NCI-H2107 (cell line): ENCODE measurements at places on chromosomes 1 and 21.
A peak's percentile ranks its signal among the peaks of the same experiment; 100 is the strongest.

DNA sequence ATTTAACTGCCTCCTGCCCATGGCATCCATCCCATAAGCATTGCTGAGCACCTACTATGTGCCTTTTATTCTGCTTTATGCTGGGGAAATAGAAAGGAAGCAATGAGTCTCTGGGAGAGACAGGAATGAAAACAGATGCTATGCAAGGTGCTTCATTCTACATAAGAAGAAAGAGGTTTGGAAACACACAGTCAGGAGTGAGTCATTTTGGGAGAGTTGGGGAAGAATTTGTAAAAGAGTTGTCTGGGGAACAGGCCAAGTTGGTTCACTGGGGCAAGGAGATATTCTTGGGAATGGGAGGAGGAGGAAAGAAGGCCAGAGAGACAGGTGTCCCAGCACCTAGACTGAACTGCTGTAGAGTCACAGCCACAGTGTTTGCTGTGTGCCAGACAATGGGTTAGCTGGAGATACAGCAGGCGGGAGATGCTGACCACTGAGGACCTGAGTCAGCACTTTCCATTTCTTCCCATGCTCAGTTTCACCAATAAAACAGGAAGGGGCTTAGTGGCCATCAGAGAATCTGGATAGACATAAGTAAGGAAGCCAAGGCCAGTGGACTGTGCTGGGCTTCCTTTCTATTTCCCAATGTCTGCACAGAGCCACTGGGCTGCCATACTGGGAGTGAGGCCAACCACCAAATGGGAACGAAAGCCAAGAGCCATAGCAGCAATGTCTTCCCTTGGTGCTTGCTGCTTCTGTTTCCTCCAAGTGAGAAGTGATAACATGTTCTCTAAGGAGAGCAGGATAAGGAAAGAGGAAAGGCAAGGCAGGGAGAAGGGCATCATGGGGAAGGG lies 187.7 kb upstream of the USP24 start:
- no peak for DNase-seq

- DNase-seq = no peak
These were observed 97.9 kb upstream of the KIF26B start for GRCh38 chr1:245056913-245057312.

- DNase-seq = peak; percentile 30
These were observed 22.8 kb downstream of the KIAA1614 start for GRCh38 chr1:180935326-180936109.

DNA sequence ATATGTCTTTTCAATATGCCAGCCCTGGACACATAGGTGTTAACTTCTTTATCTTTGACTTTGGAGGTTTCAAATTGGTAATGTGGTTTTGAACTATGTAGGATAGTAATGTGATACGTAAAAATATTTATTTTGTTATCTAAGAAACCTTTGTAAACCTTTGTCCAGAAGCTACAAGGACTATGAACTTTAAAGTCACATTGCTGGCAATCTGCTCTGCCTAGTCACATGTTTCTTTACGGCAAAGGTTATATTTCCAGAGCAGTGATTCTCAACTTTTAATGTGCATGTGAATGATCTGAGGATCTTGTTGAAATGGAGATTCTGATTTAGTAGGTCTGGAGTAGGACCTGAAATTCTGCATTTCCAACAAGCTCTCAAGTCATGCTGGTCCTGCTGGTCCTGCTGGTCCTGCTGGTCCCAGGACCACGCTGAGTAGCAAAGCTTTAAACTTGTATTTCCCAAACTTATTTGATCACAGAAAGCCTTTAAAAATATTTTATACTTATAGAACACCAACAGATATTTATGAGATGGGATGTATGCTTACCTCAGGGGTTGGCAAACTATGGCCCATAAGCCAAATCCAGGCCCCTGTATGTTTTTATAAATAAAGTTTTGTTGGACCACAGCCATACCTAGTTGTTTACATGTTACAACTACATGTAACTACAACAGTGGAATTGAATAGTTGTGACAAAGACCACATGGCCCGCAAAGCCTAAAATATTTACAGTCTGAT lies 57.9 kb upstream of the QSOX1 start:
- no peak for DNase-seq

GRCh38 chr1:114353262-114353661 lies 157.7 kb downstream of the TRIM33 start:
- peak; percentile 18 for DNase-seq

GRCh38 chr1:155023627-155024026 lies 10.0 kb downstream of the DCST2 start:
- DNase-seq = no peak

DNA sequence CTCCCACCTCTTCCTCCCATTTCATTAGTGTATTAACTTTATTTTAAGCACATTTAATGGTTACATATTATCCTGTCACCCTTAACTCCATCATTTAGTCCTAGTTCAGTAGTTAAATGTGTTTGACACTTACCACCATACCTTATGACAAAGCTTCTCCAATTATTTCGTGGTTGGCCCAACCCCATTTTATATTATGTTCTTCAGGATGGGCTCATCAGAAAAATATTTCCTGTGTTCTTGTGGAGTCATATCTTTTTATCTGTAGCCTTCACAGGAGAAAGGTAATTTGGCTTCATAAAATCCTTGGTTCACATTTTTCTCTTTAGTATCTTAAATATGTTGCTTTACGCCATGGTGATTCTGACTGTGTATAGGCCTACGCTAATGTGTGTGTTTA lies 142.3 kb upstream of the COL6A1 start:
- DNase-seq = no peak

DNA sequence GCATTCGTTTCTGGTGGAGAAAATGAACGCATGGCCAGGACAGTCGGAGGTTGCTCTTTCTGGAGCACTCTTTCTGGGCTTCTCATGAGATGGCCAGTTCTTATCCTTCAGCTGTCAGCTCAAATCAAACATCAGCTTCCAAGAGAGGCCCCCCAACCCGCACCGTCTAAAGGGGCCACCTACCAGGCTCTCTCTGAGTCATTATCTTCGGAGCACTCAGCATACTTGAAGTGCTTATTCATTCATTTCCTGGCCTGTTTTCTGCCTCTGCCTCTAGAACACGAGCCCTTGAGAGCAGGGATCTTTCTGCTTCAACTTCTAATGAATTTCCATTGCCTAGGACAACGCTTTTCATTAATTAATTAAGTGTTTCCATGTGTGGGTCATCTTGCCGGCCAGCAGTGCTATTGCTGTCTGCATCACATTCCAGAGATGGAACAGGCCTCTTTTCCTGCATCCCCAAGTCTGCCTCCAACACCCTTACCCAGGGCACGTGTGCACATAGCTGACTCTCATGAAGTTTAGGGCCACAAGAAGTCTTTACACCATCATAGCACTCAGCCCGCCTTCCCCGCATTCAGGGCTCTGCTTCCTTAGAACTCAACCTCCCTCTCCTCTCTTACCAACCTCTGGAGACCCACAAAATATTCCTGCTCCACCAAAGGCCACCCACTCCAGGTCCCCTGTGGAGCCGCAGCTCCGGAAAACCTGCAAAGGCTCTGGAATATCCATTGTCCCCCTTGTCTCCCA lies 52.1 kb upstream of the LAPTM5 start:
- peak; percentile 23 for DNase-seq

- DNase-seq = no peak
These were observed 321.4 kb upstream of the CXADR start for GRCh38 chr21:17191346-17191993.

- no peak for DNase-seq
These were observed 9.8 kb upstream of the KCNA3 start for GRCh38 chr1:110684491-110684890.

DNA sequence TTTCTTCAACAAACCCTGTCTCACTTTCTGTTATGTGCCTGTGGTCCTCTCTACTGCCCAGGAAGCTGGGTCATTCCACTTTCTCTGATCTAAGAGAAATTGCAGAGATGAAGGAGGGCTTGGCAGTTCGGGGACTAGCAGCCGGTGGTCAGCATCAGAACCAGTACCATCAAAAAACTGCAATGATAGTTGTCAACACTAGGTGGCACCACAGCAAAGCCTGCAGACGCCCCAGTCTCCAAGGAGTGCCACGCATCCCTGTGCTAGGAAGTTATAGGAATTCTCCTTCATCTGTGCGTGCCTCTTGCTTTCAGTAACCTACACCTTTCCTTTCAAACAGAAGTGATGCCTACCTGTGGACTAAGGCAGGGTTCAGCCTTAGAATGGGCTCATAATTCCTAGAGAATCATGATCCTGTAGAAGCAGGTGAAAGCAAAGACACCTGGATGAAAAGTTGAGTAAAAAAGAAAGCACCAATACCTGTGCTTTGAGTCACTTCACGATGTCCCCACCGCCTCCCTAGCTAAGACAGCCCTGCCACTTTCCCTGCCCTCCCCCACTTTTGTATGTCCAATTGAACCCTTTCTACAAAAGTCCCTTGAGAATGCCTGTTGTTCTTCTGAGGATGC lies 129.2 kb downstream of the ADAMTS1 start:
- DNase-seq = peak; percentile 8

GRCh38 chr1:29842130-29842529 lies 605.8 kb downstream of the PTPRU start:
- DNase-seq = no peak

DNA sequence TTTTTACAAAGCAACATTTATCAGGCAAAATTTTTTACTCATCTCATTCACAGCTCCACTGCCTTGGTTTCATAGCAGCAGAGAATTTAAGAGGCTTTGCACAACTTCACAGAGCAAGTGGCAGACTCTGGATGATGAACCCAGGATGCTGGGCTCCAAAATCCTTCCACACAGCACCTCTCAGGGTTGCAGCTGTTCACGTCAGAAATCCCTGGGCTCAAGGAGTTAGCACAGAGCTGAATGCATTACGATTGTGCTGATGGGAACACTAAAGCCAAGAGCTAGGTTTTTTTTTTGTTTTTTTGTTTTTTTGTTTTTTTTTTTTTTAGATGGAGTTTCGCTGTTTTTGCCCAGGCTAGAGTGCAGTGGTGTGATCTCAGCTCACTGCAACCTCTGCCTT lies 2.4 kb upstream of the HTR6 start:
- DNase-seq = no peak

GRCh38 chr1:41199375-41199774 lies 42.7 kb downstream of the SCMH1 start:
- no peak for DNase-seq

DNA sequence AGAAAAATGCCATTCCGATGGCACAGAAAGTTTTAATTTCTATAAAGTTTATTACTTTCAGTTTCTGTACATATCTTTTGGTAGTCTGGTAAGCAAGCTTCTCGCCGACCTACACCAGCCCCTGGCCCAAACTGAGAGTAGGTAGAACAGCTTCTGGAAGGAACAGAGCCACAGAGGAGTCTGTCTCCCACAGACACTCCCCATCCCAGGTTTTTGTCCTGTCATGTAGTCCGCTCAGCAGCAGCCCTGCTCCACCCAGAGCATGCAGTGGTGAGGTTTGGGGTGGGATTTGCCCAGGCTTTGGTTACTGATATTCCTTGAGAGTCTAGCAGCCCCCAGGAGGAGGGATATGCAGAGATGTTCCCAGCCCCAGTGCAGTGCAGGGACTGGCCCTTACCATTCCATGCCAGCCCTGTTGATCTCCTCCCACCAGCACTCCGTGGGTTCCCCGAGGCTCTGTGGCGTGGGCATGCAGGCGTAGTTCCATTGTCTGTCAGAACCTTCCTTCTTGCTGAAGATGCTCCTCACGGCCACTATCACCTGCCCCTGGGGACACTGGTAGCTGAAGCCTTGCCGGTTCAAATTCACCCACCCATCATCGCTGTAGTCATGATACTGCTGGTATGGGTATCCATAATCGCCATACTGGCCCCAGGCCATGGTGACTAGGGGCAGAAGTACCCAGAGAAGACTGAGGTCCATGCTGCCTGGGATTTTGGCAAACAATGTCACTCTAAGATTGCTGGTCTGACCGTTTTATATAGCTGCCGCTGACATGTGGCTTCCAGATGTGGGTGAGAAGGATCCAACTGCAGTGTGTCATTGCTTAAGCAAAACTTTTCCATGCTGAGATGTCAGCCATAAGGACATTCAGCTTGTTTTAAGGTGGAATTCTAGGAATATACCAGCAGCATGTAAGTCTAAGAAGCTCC lies at the start of gene DPT:
DPT (minus strand) TSS at position 734 of the 932 bp plus-strand sequence; CDS start at position 702, 32 bp downstream.
- DNase-seq = no peak

- no peak for DNase-seq
These were observed 360.2 kb downstream of the HHIPL2 start for GRCh38 chr1:222187566-222188332.

GRCh38 chr1:58708166-58708565 lies 8.3 kb upstream of the MYSM1 start:
- no peak for DNase-seq

GRCh38 chr1:202162418-202163280 lies 2.2 kb upstream of the PTPN7 start:
- no peak for DNase-seq

DNA sequence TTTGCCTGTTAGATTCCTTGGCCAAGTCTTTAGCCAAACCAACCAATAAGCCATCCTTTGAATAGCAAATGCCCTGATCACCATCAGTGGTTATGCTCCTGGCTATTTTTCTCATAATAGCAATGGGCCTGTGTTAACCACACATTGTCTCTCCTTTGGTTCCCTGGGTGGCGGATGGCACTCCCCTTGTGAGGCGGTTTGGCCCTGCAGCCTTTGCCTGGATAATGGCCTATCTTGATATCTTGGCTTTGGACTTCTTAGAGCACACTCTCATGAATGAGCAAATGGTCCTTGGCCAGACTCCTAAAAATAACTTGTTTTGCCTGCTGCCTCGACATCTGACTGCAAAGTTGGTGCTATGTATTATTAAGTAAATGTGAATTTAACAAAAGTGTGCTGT lies 22.4 kb upstream of the ZBTB18 start:
- DNase-seq = no peak

GRCh38 chr21:36337099-36337509 lies 17.1 kb downstream of the MORC3 start:
- DNase-seq = no peak

GRCh38 chr1:106749906-106750305 lies 306.6 kb upstream of the PRMT6 start:
- DNase-seq = no peak

DNA sequence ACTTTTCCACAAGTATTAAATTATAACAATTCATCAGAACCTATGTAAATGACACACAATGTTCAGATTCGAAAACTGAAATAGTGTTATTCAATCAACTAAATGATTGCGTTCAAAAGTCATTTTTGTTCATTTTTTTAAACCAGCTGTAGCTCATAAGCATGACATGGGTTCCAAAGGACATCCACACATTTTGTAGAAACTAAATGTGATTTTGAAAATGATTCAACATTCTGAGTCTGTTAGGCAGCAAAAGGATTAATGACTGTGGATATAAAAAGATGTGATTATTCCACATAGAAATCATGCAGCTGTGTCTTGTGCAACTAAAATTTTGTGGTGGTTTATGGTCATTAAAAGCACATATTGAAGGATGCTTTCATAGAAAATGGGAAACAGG lies 204.5 kb downstream of the BRINP3 start:
- no peak for DNase-seq

GRCh38 chr1:76613886-76614285 lies 253.4 kb upstream of the ST6GALNAC5 start:
- no peak for DNase-seq

GRCh38 chr1:207017615-207018559 lies 14.7 kb downstream of the C1orf116 start:
- no peak for DNase-seq
